ENCODE measurements at places on chromosomes 4 and X. TPM values are rescaled to one million over a fixed set of nuclear protein-coding genes. Genes with fewer than 3 reads are reported as not detected.

NCAPG gene
- total RNA-seq, result 53.7 TPM

- no peaks in the 10 kb centered on the region for H3K4me1 ChIP-seq
- no peak overlapping the region for H3K27ac ChIP-seq
- no peaks in the 10 kb centered on the region for H3K36me3 ChIP-seq
- H3K4me3 ChIP-seq, result no peak overlapping the region
- no peak for DNase-seq
Measured at GRCh38 chrX:45598861-45599260, 398.2 kb upstream of the DIPK2B start.

GRCh38 chr4:20095805-20096541 is 155.7 kb upstream of the SLIT2 start:
- no peaks in the 10 kb centered on the region for H3K27me3 ChIP-seq
- H3K4me3 ChIP-seq, result no peak overlapping the region
- no peak for DNase-seq
- H3K27ac ChIP-seq, result no peak overlapping the region

GAK gene
- total RNA-seq, result 138 TPM

DNA sequence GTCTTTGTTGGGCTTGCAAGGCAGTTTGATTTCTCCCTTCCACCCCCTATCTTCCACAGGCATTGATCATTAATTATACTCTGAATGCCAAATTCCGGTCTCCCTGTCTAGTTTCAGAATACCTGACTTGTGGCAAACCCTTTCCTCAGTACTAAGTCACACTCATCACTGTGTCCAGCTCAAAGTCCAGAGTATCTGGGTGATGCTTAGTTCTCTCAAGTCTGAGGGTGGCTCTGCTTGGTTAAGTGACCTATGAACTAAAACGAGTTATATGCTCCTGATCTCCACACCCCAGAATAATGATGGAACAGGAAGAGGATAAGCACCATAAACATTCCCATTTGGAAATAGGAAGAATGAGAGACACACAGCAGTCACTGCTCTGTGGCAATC is 6.5 kb downstream of the SMIM9 start:
- H3K36me3 ChIP-seq, result no peaks in the 10 kb centered on the region
- no peaks in the 10 kb centered on the region for H3K27me3 ChIP-seq
- no peak overlapping the region for H3K4me3 ChIP-seq
- no peaks in the 10 kb centered on the region for H3K4me1 ChIP-seq
- DNase-seq, result no peak
- no peak overlapping the region for H3K27ac ChIP-seq

DNA sequence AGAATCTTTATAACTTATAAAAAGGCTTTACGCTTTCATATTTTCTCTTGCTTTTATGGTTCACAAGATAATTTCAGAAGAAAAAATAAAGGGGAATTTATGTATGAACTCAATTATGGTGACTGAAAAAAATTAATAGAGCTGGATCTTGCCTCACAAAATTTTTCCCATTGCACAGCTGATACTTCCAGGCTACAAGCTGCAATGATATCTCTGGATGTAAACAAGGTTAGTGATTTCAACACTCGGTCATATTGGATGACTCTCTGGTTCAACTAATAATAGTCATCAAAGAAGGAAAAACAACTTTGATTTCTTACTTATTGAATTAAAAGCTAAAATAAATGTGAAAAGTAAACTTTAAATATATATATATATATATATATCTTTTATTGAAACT is 868.0 kb downstream of the FAT4 start:
- H3K36me3 ChIP-seq, result no peaks in the 10 kb centered on the region
- H3K27me3 ChIP-seq, result no peaks in the 10 kb centered on the region
- DNase-seq, result no peak
- no peak overlapping the region for H3K27ac ChIP-seq
- H3K4me3 ChIP-seq, result no peak overlapping the region
- no peaks in the 10 kb centered on the region for H3K4me1 ChIP-seq

- H3K4me3 ChIP-seq, result no peak overlapping the region
- no peaks in the 10 kb centered on the region for H3K4me1 ChIP-seq
- no peaks in the 10 kb centered on the region for H3K27me3 ChIP-seq
- H3K27ac ChIP-seq, result no peak overlapping the region
- peaks cover 8% of the 10 kb centered on the region for H3K36me3 ChIP-seq
- no peak for DNase-seq
Measured at GRCh38 chrX:104195013-104195412, 28.8 kb downstream of the FAM199X start.

CSAG1 gene
- total RNA-seq, result 33.2 TPM

- no peak overlapping the region for H3K27ac ChIP-seq
- H3K4me3 ChIP-seq, result no peak overlapping the region
- no peaks in the 10 kb centered on the region for H3K4me1 ChIP-seq
- H3K27me3 ChIP-seq, result no peaks in the 10 kb centered on the region
- DNase-seq, result no peak
Measured at GRCh38 chrX:28888416-28888815, 301.2 kb downstream of the IL1RAPL1 start.

- H3K36me3 ChIP-seq, result no peaks in the 10 kb centered on the region
- H3K4me1 ChIP-seq, result no peaks in the 10 kb centered on the region
- H3K27me3 ChIP-seq, result no peaks in the 10 kb centered on the region
- no peak for DNase-seq
Measured at GRCh38 chrX:69503228-69503781, 821 bp upstream of the NALF2 start.

- H3K27ac ChIP-seq, result no peak overlapping the region
- H3K36me3 ChIP-seq, result no peaks in the 10 kb centered on the region
- H3K27me3 ChIP-seq, result no peaks in the 10 kb centered on the region
- no peaks in the 10 kb centered on the region for H3K4me1 ChIP-seq
- DNase-seq, result no peak
Measured at GRCh38 chr4:118712872-118713271, 27.7 kb downstream of the METTL14 start.

IL2 gene
- not detected for total RNA-seq
